ENCODE measurements at places on chromosomes 12 and 14. TPM values are rescaled to one million over a fixed set of nuclear protein-coding genes. Genes with fewer than 3 reads are reported as not detected.

- DNase-seq = no peak
These were observed 924.4 kb upstream of the LRFN5 start for GRCh38 chr14:40682131-40682913.

DNA sequence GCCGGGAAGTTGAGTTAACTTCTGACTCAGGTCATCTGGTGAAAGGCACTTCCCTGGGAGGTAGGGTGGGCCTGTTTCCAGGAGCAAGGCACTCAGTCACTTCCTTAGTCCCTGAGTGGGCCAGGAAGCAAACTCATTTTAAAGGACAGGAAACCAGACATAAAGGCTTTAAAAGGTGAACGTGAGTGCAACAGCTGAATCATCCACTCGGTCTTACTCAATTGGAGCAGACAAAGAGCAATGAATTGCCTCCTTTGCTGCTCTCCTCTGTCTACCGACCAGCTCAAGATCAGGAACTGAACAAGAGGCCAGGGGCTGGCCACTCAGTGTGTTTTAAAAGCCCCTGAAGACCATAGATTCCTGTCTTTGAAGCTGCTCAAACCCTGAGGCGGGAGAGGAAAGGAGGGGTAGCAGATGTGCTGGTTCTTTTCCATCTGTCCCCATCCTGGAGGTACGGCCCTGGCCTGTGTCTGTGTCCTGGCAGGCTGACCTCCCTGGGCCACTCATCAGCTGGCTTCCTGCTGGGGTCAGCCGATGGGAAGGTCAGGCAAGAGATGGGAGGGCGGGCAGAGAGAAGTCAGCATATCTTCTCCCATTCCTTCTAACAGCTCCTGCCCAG, 148.9 kb downstream of the PPM1H start:
- DNase-seq = no peak

DNA sequence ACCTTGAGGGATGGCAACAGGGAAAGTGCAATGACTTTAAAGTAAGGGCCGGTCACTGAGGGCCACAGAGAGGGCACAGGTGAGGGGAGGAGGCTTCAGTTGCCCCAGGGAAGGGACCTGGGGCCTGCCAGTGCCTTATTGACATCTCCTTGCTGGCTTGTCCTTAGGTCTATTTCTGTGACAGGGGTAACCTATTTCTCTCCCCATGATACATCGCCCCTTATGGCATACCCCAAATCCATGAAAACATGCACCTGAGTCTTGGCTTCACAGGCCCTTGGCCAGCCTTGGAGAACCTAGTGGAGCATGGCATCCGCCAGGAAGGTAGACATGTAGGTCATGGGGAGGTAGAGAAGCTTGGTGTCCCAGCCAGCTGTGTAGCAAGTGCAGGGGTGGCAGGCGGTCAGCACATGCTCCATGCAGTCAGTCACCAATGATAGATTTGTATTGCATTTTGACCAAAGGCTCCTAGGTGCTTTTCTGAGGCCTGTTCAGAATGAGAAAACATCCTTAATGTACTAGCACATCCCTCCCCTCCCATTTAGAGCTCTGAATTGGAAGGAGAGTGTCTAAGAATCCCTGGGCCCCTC, 23.6 kb upstream of the RDH16 start:
- no peak for DNase-seq

GRCh38 chr12:124968656-124969055, 20.3 kb downstream of the DHX37 start:
- no peak for DNase-seq

DNA sequence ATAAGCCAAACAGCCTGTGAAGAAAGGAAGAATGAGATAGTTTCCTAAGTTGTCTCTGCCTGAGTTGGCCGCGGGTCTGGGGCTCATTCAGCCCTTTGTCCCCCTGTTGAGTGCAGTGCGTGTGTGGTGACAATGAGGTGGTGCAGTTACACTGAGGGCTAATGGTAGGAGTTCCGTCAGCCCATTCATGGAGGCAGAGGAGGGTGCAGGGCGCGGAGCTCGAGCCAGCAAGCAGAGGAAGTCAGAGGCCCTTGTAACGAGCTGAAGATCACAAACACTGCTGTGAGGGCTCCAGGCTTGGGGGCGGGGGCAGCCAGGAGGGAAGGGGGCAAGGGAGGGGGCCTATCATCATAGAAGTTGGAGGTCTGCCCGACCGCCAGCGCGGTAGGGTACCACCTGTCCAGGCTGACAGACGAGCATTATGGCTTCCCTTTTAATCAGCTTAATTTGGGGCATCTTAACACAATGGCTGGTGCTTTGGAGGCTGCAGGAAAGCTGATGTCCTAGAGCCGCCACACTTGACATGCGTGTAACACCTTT, 20.5 kb downstream of the CCND2 start:
- DNase-seq = no peak

DNA sequence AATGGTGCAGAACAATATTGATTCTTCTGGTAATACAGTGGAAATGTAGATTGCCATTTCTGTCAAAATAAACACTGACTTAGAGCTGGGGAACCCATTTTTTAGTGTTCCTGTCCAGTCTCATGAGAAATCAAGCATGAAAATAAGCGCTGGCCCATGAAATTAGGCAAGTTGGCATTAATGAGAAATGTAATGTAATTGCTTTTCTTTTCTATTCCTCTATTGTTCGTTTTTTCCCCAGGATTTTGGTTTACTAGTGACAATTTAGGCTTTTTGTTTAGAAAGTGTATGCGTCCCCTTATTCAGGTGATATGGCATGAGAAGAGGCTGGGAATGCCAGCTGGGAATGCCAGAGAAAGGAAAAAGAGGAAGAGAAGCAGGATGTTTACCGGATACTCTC, 64.4 kb upstream of the KICS2 start:
- no peak for DNase-seq

DNA sequence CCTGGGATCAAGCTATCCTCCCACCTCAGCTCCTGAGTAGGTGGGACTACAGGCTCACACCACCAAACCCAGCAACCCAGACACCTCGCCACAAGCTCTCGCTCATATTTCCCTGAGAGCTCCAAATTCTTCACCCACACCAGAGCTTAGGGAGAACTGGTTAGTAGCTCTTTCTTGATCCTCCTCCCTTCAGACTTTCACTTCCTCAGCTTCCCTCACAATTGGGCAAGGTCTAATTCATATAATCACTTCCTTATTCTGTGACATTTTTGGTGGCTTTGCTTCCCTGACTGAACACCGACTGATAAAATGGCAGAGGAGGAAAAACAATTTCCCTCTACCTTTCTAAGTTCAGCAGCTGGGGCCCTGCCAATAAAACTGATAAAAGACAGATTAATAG, 88.5 kb downstream of the GXYLT1 start:
- DNase-seq = no peak

DNA sequence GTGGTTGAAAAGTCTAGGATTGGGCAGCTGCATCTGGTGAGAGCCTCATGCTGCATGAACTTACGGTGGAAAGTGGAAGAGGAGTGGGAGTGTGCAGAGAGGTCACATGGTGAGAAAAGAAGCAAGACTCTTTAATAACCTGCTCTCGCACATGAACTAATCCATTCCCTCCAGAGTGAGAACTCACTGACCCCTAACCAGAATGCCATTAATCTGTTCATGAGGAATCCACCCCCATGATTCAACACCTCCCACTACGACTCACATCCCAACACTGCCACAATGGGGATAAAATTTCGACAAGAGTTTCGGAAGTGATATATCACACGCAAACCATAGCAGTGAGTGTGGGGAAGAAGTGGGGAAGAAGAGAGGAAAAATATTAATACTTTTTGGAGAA, 377.4 kb downstream of the NAV3 start:
- no peak for DNase-seq

DNA sequence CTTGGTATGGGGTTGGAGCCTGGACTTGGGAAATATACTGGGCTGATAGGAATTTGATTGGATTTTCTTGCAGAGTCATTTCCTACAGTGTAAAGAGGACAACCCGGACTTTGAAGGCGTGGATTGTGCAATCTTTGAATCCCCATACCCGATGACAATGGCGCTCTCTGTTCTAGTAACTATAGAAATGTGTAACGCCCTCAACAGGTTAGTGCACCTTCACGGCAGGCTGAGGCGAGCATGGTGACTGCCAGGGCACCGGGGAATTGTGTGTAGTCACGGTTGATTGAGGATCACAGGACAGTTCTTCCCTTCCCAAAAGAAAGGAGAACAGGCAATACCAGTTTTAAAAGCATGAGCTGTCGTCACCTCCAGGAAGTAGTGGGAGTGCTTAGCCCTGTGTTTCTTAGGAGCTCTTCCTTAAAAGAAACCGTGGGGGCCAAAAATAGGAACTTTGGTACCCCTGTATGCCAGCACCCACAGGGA, 58.3 kb downstream of the ANAPC7 start:
- DNase-seq = no peak

DNA sequence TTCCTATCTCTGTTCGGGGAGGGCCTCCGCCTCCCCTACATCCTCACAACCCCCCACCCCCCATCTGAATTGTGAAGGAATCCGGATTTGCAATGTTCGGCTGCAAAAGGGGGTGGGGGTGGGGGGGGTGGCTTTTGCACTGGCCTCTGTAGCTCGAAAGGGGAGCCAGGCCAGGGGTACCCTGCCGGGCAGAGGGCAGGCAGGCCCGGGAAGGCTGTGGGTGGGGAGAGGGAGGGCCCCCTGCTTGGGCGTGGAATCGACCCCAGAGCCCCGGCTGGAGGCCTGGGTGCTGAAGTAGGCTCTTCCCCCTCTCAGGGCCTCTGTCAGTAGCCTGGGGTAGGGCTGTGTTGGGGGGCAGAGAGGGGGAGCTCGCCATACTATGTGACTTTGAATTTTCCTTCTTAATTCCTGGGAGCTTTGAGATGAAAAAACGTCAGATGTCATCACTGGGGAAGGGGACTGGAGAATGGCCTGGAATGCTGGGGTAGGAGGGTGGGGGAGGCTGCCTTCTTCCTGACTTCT, 1.1 kb downstream of the LRP1 start:
- DNase-seq = peak; percentile 35

GRCh38 chr14:40697231-40697630, 909.4 kb upstream of the LRFN5 start:
- DNase-seq = no peak

DNA sequence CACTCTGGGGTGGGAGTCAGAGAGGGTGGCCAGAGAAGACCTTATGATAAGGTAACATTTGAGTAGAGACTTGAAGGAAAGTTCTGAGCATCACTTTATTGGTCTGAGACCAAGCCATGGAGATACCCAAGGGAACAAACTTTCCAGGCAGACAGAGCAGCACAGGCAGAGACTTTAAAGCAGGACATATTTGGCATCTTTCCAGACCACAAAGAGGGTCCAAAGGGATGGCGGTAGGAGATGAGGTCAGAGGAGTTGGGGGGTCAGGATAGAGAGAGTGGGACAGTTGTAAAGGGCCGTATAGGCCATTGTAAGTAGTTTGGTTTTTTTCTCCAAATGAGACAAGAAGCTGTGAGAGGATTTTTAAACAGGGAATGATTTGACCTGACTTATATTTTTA, 344.4 kb downstream of the SEC23A start:
- DNase-seq = no peak

DNA sequence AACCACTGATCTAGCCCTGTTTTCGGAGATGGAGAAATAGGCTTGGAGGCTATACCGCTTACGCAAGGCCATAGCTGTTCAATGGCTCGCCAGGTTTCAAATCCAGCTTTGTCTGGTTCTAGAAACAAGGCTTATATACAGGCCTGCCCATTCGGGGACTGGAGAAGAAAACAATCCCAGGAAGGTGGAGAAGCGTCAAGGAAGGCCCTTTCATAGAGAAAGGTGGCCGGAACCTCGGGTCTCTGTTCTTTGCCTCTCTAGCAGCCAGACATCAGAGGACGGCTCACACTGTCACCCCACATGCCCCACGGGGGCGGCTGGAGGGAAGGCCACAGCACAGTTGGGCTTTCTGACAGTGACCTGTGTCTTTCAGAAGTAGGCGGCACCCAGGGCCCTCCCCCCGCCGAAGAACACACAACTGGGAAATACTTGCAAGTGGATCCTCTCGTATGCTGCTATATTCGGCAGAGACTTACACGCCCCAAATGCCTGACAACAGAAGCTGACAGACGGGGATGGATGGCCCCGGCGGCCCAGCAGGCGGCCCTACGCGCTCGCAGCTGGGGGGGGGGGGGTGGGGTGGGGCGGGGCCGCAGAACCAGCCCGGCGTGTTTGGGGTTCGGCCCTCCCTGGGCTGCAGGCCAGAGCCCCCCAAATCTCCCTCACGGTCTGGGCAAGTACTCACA, 4.5 kb upstream of the SETD1B start:
- DNase-seq = peak; percentile 77

- DNase-seq = no peak
These were observed 7.6 kb downstream of the CLECL1 start for GRCh38 chr12:9725213-9725870.

DNA sequence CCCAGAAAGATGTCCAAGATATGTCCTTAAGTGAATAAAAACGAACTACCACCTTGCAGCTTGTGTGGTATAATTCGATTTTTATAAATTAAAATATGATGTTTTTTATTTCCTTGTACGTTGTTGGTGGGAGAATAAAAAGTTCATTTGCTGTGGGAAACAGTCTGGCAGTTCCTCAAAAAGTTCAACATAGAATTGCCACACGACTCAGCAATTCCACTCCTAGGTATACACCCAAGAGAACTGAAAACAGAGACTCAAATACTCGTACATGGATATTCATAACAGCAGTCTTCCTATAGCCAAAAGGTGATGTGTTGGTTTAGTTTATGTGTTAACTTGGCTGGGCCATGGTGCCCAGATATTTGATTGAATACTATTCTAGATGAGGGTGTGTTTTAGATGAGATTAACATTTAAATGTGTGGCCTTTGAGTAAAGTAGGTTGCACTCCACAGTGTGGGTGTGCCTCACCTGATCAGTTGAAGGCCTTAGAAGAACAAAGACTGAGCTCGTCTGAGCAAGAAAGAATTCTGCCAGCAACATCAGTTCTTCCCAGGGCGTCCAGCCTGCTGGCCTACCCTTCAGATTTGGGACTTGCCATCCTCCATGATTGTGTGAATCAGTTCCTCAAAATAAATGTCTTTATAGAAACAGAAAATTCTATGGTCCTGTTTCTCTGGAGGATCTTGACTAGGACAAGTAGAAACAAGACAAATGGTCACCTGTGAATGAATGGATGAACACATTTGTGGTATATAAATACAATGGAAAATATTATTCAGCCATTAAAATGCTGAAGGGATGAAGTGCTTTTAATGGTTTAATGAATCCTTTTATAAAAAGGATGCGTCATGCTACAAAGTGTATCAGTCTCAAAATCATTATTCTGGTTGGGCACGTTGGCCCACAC, 5.1 kb upstream of the DENR start:
- no peak for DNase-seq

DNA sequence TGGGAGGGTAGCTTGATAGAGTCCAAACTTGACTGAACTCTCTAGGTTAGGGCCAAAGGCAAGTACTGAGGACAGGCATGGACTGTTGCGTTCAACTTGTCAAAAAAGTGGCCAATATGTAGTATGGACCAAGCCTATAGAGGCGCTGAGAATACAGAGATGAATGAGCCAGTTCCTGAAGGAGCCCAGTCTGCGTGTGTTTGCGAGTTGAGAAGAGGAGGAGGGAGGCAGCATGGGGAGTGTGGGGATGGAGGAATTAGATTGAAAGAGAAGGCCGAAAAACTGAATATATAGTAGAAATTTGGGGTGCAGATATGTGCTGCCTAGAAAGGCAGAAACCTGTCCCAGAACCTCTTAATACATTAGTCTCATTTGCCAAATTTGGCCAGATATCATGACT, 412.4 kb downstream of the PCNX1 start:
- DNase-seq = peak; percentile 17

KSR2 gene
- not detected for total RNA-seq

PTGDR gene
- total RNA-seq = 2.9 TPM

PLEKHD1 gene
- 0.76 TPM for total RNA-seq

LRP1-AS gene
- total RNA-seq = not detected

CNIH1 gene
- total RNA-seq = 172 TPM

TSHR gene
- 0.62 TPM for total RNA-seq

ADAM21 gene
- not detected for total RNA-seq

OR6C2 gene
- not detected for total RNA-seq
